ENCODE measurements at places on chromosomes 12 and 14.

GRCh38 chr12:100329800-100330199, 27.1 kb upstream of the SLC17A8 start:
- no peak for DNase-seq

DNA sequence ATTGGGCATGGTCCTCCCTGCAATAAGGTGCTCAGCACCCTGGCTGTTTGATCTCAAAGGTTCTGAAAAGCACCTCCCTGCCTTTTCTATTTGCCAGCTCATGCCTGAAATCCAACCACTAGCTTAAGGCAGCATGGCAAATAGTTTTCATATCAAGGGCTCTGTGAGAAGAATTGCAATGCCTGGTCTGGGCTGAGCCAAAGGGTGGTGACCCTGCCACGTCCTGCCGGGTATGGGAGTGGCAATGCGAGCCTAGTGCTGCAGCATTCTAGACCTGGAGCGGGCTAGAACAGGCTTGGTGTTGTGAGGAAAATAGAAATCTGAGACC, 2.3 kb upstream of the SCNN1A start:
- DNase-seq: no peak

DNA sequence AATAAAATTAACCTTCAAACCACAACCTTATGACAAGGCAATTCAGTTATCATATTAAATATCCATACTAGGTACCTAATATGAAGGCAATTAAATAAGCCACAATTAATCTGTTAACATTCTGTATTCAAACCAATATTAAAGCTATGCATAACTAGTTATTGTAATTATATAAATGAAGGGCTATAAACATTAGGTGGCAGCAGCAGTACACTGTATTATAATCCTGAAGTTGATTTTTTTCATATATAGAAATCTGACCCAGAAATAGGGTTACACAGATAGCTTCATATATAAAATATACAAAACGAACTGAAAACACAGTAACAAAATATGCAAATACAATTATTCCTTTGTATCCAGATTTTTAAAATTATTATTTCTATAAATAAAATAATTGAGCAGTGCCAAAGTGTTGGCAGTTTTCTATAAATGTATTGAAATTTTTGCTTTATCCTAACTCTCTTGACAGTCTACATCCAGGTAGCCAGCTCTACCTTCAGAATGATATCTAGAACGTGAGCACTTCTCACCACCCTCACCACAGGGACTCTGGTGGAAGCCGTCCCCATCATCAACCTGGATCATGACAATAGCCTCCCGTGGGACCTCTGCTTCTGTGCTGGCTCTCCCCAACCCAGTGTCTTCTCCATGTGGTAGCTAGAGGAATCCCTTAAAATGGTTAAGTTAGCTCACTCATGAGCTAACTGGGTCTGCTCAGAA, 136.2 kb downstream of the MED13L start:
- no peak for DNase-seq

- no peak for DNase-seq
Measured at GRCh38 chr12:58169826-58170225, 228.5 kb downstream of the ATP23 start.

DNA sequence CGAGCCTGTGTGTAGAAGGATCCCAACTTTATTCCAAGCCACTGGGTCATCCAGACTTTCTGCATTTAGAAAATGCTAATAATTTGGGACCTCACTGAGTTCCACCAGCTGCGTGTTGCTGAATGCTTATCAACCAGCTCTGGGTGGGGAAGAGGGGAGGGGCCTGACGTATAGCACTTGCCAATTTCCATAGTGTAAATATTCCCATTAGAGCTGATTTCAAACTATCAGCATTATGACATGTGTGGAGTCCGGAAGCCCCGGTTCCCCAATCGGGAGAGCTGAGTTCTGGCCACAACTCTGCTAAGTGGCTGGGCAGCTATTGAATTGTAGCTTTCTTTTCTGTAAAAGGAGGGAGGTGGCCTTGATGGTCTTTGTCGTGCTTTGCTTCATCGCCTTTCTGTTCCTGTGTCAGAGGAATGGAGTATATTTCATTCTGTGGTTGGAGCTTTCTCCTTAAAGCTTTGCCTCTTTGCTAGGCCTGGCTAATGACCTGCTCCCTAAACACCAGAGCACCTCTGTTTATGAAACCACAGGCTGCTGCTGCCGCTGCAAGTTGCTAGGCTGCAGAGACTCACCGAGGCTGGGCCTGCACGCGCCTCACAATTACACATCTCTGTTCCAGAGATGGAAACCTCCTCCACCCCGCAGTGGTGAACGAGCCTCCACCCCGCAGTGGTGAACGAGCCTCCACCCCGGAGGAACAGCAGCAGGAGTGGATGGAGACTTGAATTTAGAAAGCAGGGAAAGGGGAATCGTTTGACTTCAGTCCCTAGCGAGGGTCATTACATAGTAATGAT, 7.7 kb upstream of the BCL7A start:
- no peak for DNase-seq

DNA sequence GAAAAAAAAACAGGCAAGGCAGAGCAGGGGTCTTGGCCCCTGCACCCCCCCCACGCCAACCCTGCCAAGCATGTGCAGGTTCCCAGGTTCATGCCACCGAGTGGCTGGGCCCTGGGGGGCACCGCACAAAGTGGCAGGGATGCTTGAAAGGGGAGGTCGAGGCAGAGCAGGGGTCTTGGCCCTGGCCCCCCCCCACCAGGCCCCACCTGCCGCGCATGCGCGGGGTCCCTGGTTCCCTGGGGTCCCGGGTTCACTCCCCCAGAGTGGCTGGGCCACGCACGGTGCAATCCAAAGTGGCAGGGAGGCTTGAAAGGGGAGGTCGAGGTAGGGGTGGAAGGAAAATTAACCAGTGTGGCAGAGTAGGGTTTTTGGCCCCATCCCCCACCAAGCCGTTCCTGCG, 312.2 kb downstream of the ALG10 start:
- DNase-seq: no peak

GRCh38 chr14:47921133-47921532, 245.7 kb upstream of the MDGA2 start:
- no peak for DNase-seq

GRCh38 chr12:81147292-81147919, 69.5 kb downstream of the ACSS3 start:
- DNase-seq: no peak

DNA sequence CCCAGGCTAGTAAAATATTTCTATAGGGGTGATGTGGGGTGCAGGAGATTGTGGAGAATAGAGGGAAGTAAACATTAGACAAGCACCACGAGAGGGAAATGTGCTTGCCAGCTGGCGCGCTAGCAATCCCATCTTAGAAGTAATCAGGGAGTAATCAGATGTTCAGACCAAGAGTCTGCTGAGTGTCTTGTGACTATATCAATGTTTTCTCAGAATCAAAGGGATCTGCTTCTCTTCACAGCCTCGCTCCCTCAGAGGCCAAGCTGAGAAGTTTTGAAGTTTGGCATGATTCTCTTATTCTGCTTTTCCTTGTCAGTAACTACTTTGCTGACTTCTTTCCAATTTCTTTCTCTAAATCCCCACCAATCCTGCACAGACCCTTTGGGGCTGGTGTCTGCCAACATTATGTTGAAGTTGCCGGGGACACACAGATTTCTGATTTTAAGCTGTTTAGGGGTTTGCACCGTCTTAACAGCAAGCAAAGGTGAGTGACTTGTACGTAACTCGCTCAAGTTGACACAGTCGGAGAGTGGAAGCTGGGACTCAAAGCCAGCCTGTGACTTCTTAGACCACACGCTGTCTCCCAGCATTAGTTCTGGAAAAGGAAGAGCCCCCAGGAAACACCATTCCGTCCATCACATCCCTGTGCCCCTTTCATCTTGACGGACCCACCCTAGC, 22.0 kb upstream of the TSPAN9 start:
- no peak for DNase-seq

- no peak for DNase-seq
Measured at GRCh38 chr12:68976395-68976841, 43.4 kb upstream of the CPM start.

DNA sequence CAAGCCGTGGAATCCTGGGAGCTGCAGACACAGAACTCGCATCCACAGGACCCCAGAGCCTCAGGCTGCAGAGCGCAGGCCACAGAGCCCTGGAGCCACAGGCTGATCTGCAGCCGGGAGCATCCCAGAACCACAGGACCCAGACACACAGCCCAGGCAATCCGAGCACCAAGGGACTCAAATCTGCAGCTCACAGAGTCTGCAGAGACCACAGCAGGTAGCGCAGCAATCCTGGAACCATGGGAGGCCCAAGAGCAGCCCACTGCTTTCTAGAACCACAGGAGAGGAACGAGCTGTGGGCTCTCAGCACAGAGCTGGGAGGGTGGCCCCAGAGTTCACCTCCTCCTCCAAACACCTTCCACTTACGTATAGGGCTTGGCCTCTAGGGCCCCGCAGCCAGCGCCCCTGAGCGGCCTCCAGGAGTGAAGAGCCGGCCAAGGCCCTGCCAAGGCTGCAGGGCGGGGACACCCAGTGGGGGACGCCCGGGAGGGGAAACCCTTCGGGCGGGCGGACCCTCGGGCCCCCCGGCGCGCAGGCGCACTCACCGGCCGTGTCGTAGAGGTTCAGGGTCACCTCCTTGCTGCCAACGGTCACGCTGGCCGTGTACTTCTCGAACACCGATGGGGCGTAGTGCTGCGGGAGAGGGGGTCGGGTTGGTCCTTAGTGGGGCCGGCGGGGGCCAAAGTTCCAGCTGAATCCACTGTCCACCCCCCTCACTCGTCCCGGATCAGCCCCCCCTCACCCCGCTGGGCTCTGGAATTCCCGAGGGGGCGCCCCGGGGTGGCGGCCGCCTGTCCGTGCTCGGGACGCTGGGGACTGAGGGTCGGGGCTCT, 665 bp downstream of the RHOF start:
- DNase-seq: no peak

DNA sequence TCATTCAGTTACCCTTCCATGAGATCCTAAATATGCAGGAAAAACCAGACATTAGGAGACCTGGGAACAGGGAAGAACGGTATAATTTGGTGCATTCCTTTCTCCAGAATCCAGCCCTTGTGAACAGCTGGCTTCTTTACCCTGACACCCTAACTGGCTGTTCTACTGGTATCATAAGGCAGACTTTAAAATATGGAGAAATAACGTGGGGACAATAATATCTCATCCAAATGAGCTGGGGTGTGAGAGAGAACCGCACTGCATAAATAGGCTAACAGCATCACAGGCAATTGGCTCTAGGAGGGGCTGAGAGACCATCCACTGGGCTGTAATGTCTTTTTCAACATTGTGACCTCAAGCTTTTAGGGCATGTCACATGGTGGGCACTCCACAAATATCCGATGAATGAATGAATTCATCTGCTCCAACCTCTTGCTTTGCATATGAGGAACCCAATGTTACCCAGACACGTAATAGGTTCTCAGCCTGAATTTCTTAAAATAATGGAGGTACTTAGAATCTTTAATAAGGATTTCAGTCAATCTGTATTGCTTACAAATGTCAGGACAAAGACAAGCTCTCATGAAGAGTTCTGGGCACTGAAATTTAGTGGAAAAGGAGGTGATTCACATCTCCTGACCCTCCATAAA, 157.9 kb downstream of the SAMD4A start:
- DNase-seq: no peak

- no peak for DNase-seq
Measured at GRCh38 chr14:104557766-104558165, 21.8 kb upstream of the C14orf180 start.

DNA sequence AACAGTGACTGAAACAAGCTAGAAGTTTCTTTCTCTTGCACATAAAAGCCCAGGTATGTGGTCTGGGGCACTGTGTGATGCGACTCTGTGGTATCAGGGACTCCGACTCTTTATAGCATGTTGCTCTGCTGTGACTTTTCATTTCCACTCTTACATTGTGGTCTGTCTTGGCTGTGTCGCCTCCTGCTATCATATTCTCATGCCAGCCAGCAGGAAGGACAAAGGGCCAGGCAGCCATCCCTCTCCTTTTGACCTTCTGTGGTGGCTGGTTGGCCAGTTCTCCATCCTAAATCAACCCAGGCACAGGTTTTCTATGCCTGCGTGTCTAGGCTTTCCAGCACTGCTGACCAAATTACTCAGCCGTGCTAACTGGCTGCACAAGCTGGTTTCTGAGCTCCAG, 8.0 kb downstream of the ACAD10 start:
- DNase-seq: no peak

DNA sequence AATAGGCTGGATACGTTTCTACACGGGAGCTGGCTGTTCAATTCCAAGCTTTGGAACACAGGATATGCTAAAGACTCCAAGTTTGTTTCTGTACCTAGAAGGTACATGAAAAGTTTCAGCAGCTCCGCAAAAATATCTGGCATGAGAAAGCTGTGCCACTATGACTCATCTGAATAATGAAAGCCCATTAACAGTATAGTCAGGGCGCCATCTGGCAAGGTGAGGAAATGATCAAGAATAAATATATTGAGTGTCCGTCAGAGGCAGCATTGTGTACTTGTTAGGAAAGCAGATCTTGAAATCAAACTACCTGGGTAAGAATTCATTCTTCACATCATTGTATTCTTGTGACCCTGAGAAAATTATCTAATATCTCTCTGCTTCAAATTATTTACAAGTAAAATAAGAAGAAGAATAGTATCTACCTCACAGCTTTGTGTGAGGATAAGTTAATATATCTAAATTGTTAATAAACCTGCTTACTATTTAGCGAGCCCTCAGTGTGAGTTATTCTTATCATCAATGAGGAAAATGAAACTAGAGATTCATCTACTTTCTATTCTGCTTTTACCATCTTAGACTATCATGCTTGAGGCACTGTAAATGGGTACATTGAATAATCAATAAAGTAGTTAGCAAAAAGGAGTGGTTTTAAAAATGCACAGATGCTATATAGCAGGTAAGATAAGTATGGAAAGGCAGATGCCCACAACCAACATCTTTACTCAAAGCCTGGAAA, 53.5 kb downstream of the FSCB start:
- DNase-seq: no peak

GRCh38 chr14:61019537-61019936, 38.5 kb downstream of the SLC38A6 start:
- no peak for DNase-seq

GRCh38 chr12:11673666-11674461, 24.4 kb downstream of the ETV6 start:
- no peak for DNase-seq

GRCh38 chr14:93369713-93370266, 22.8 kb downstream of the COX8C start:
- no peak for DNase-seq

GRCh38 chr12:49296034-49296835, 1.3 kb downstream of the PRPH start:
- DNase-seq: peak; percentile 45

DNA sequence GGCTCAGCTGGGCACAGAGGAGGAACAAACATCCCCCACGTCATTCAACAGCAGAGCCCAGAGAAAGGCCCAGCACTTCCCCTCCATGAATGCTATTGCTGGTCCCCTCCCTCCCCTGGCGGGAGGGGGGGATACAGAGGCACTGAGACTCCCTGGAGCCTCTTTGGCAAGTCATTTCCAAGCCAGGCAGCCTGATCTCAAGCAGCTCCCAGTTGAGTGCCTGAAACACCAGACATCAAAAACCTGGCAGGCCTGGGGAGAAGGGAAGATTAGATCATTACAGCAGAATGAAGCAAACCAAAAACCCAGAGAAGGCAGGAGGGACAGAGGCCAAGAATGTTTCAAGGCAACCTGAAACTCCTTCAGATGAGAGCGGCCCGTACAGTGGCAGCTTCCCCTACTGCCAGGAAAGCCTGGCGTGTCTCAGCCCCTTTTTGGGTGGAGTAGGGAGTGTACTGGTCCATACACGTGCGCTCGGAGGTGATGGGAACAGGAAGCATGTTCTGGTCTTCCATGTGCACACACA, 92.1 kb downstream of the LRRC74A start:
- DNase-seq: no peak
